ENCODE measurements at places on chromosomes 3 and 15.

DNA sequence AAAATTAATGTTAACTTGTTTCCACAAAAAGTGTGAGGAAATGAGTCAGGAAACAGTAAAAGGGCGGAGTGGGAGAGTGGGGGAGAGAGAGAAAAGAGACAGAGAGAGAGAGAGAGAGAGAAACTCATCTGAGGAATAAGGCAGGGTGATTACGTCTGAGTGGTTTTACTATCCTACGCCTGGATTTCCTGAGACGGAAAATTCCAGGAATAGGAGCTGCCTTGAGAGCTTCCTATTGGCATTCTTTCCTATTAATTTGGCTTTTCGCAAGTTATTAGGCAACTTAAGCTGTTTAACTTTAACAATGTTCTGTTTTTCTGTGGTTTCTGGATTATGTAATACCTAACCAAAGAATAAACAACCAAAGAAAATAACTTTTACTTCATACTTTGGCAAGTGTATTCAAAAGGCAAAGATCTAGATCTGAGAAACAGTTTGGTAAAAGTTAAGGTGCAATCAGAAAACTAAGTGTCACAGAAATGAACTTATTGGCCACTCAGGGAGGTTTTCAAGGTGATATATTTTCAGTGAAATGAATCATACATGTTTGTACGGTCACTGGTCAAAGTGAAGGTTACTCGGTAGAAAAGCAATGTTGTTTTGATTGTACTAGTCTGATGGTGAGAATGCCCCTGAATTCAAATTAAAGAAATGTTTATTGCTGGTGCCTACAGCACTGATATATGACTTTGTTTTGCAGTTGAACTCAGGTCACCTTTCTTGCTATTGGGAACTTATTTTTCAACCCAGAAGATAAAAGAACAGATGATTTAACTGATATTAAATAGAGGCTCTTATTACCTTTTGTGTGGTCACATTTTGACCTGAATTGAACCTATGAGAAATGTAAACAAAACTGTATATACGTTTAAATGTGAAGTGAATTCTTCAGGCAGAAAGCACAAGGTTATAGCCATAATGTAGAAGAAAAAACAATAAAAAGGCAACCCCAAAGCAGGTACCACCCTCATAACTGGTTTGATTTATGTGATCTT is 39.9 kb upstream of the TNFSF10 start:
- peak; percentile 21 for DNase-seq

DNA sequence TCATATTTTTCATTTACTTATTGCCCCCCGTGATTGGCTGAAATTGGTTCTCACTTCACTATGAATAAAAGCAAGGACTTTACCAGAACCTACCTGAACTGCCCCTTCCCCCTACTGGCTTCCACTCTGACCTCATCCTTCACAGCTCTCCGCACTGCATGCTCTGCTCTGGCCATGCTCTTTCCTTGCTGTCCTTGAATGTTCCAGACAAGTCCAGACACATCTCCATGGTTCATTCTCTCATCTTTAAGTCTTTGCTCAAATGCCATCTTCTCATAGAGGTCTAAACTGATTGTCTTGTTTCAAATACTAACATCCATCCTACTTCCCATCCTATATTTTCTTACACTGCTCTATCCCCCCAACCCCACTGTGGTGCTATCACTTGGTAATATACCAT is 129.4 kb downstream of the CHST2 start:
- DNase-seq = no peak

DNA sequence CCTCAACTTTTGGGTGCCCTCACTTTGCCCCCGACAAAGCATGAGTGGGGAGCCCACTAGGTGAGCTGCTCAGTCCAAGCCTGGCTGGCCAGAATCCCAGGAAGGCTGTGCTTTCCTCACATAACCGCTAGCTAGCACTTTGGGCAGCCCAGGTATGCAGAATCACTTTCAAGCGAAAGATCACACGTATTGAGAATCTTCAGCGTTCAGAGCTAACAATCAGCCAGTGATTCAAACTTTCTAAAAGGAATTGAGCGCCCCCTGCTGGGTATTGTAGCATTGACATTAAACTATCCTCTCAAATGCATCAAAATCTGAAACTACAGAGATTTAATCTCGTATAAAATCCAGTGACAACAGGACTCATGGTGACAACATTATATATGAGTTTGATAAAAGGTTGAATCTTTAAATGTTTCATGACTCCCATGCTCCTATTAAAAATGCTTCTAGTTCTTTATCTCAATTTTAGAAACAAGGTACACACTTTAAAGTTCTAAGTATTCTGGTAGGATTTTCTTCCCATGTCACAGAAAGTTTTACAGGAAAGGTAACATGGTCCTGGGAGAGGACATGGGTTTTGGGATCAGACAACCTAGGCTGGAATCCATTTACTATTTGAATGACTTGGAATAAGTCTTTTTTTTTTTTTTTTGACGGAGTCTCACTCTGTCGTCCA is 11.8 kb downstream of the ANAPC13 start:
- DNase-seq = peak; percentile 70

GRCh38 chr15:70956201-70956995 is 63.8 kb downstream of the LRRC49 start:
- no peak for DNase-seq

DNA sequence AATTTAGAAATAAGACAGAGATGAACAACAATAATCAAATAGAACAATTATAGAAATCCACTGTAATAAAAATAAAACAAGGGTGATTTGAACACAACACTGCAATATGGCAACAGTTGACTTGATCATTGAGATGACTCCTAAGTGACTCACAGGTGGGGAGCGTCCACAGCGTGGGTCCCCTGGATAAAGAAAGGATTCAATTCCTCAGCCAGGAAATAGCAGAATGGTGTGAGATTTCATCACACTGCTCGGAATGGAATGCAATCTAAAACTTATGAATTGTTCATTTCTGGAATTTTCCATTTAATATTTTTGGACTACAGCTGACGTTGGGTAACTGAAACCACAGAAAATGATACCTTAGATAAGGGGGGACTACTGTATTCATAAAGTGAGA is 82.0 kb downstream of the CNTN3 start:
- no peak for DNase-seq

- DNase-seq = no peak
Observed at GRCh38 chr3:136261826-136262225, 11.7 kb downstream of the PCCB start.

DNA sequence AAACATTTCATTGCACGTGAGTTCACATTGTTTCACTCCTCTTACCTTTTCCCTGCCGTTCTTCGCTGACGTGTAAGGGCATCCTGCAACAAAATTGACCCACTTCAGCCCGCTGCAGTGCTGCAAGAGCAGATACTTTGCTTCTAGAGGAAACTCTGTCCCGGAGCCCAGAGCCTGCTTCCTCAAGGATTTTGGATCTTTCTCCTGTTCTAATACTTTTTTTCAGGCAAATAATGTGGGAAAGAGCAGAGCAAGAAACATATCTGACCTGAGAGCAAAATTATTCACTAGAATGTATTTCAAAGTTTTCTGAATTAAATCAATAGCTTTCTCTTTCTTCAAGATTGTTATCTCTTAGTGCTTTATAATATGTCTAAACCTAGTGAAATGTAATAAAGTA is 303.9 kb downstream of the AGBL1 start:
- DNase-seq = no peak

GRCh38 chr3:182436547-182436946 is 356.8 kb upstream of the ATP11B start:
- DNase-seq = no peak

DNA sequence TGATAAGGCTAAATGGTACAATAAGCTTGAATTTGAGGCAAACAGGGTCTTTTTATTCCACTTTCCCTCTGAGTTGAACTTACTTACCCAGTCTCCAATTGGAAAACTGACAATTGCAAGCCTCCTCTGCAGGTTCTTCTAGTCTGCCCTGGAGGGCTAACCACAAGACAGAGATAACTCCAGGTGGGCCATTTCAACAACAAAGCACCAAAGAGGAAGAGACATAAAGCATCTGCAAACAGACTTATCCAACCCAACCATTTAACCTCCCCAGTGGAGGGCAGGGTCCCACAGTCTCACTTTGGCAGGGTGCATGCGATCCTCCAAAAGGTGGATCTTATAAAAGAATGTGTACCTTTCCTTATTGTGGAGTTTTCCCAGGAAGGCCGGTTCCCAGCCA is 525.8 kb downstream of the DIPK2A start:
- DNase-seq = no peak

DNA sequence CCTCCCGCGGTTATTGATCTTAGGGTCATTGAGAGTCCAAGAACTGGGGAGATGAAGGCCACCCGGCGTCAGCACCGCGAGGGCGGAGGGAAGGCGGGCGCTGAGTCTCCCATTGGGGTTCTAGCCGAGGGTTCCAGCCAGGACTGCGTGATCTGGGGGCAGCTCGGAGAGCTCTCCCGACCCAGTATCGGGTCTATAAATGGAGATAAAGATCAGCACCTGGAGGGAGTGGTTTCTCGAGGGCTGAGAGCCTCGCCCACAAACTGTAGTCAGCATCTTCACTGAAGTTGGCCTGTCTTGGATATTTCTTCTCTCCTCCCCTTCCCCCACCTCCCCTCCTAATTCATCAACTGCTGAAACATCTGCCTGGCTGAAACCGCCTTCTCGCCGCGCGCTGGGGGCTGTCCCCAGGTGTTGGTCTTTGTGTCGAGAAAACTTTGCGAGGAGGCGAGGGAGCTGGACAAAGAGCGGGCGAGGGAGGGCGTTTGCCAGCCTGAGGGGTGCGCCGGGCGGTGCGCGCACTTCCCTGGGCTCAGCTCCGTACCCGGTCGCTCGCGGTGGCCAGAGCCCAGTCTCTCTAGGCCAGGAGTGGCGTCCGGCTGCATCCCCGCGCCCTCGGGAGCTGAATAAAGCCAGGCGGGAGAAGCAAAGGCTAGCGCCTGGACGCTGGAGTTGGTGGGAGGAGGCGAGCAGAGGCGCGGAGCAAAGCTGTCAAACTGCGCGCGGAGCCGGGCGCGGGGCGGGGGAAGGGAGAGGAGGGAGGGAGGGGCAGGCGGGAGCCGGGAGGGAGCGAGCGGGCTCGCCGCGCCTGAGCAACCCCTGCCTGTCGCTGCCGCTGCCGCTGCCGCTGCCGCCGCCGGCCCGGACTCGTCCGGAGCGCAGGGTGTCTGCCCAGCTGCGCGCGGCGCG is at the start of gene ST8SIA2:
Gene ST8SIA2, plus strand, starts transcription at position 811 of the 909 bp plus-strand sequence. CDS start 184 bp downstream, outside the sequence.
- DNase-seq = no peak

- DNase-seq = peak; percentile 16
Observed at GRCh38 chr3:52742418-52743041, 28.2 kb downstream of the NEK4 start.

DNA sequence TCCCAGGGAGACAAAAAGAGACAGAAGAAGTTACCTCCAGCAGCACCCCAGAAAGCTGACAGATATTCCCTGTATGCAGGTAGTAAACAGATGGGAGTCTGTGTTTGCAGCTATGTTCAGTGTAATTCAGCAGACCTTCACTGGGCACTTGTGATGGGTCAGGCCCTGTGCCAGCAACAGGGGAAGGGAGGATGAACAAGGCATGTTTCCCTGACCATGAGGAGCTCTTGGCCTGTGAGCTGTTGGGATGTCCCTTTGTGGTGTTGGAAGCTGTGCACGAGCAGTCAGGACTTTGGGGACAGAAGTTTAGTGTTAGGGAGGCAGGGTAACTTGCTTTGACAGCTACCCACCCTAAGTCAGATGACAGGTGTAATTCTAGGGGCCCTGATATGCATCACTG is 106.0 kb upstream of the TRIM42 start:
- no peak for DNase-seq

DNA sequence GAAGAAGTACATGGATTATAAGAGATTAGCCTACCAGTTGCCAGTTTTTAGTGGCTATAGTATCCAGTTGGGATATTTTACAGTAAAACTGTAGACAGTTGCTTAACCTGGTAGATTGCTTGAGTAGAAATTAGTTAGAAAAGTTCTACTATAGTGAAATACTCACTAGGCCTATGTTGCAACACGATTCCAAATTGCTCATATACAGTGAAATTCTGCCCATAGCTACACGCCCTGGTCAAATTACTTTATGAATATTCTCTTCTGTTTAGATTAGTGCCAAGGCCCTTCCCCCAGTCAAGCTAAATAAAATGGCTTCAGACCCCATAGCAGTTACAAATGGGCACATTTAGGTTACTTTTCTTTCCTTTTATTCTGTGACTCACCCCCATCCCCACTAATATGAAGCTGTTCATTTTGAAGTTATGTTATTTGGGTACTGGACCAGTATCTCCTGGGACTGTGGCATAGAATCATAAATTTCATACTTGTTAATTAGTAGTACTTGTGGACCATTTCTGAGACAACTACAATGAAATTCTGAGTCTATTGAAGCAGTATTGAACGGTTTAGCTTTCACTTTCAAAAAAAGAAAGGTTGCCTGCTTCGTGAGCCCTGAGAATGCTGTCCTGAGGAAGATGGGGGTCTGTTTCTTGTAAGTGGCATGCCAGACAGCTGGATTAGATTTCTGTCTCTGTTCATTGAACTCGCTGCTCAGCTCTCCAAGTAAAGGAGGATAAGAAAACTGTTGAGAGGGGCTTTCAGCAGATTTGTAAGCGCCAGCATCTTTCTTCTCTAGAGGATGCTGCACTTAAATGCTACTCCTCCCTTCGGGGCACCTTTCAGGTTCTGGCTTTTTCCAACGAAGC is 65.8 kb upstream of the CFAP20DC start:
- DNase-seq = no peak

DNA sequence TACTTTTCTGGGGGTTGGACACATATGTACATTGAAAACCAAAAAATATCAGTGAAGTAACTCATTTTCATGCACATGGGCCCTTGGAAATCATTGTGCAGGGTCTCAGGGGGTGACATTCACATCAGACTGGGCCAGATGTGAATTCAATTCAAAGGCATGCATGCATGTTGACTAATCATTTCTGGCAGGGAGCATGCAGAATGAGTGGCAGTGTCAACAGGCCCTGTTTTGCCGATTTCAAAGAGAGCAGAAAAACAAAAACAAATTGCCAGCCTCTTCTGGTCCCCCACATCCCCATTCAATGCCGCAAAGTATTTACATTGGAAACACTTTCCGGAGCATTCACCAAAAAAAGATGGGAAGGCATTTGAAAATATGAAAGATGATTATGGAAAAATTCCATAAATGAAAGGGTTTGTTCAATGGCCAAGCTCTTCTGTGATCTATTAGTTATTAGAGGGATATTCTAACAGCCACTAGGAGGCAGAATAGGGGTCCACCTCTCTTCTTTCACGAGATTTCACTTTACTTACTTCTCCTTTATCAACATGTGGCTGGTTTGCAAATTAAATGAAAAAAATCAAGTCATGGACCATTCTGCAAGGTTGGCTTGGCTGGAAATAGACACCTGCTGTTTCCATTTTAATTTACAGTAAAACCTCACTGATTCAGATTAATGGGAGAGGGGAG is 119.9 kb upstream of the FEZF2 start:
- DNase-seq = no peak

GRCh38 chr3:166263460-166263859 is 426.2 kb upstream of the BCHE start:
- no peak for DNase-seq
